Kidney (tissue), 22 donors: ENCODE measurements at places on chromosomes 1 and 21. TPM values are rescaled to one million over a fixed set of nuclear protein-coding genes. Genes with fewer than 3 reads are reported as not detected.

DNA sequence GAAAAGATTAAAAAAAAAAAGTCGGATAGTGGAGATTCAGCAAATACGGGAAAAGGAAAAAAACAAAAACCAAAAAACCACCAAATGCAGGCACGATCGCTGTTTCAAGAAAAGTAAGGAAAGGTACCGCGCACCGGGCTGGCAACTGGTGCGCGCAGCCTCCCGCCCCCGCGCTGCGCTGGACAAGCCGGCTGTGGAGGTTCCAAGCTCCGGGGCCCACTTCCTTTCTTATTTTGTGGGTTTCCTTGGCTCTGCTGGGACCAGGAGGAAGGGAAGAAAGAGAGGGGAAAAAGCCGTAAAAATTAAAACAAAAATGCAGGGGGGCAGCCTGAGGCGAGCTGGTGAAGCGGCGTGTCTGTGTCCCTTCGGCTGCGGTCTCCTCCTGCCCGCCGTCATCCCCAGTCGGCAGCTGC lies 233 bp downstream of the ADAMTS5 start:
- peak overlapping the region; percentile 76 for H3K27ac ChIP-seq
- no peaks in the 10 kb centered on the region for H3K27me3 ChIP-seq
- no peaks in the 10 kb centered on the region for H3K36me3 ChIP-seq
- DNase-seq = no peak
- H3K4me3 ChIP-seq = peak overlapping the region; percentile 66
- peaks cover 3% of the 10 kb centered on the region for H3K4me1 ChIP-seq

DNA sequence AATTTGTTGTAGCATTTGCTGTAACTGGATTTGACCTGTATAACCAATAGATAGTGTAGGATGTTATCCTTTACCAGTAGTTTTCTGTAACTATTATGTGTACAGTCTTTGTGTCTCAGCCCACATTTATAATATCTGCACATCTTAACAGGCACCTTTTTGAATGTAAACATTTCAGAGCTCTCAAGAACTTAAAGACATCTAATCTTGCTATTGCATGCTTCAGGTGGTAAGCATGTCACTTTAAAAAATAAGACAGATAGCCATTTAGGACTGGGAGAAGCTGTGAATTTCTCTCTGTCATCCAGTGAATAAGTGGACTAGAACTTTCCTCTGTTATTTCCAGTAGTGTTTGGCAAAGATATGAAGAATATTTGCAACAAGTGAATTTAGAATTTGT lies 22.6 kb upstream of the GPR52 start:
- H3K27ac ChIP-seq = no peak overlapping the region
- no peaks in the 10 kb centered on the region for H3K4me1 ChIP-seq
- no peaks in the 10 kb centered on the region for H3K36me3 ChIP-seq
- DNase-seq = no peak
- no peak overlapping the region for H3K4me3 ChIP-seq

- no peaks in the 10 kb centered on the region for H3K27me3 ChIP-seq
- no peaks in the 10 kb centered on the region for H3K4me1 ChIP-seq
- no peak for DNase-seq
- no peak overlapping the region for H3K4me3 ChIP-seq
Observed at GRCh38 chr1:57252597-57253294, 171.1 kb downstream of the DAB1 start.

DNA sequence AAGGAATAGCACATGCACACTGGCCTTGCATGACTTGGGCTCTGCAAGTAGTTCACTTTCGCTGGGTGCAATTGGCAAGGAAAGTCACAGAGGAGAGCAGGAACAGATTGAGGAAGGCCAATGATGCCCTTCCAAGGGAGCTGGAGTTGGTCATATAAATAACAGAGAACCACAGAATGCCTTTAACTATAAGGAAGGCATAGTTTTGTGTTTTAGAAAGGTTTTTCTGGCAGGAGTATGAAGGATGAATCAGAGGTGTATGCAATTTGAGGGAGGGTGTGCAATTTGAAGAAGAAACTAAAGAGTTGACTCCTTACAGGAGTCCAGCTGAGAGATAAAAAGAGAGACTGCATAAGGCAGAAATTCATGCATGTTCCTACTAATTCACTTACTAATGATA lies 112.1 kb downstream of the PHTF1 start:
- no peak overlapping the region for H3K4me3 ChIP-seq
- no peak for DNase-seq
- H3K36me3 ChIP-seq = peaks cover 3% of the 10 kb centered on the region
- no peak overlapping the region for H3K27ac ChIP-seq
- H3K27me3 ChIP-seq = no peaks in the 10 kb centered on the region
- no peaks in the 10 kb centered on the region for H3K4me1 ChIP-seq

GRCh38 chr1:168476588-168477385 lies 67.0 kb downstream of the XCL2 start:
- DNase-seq = no peak
- no peaks in the 10 kb centered on the region for H3K4me1 ChIP-seq
- H3K27me3 ChIP-seq = no peaks in the 10 kb centered on the region
- H3K36me3 ChIP-seq = no peaks in the 10 kb centered on the region
- no peak overlapping the region for H3K27ac ChIP-seq

DNA sequence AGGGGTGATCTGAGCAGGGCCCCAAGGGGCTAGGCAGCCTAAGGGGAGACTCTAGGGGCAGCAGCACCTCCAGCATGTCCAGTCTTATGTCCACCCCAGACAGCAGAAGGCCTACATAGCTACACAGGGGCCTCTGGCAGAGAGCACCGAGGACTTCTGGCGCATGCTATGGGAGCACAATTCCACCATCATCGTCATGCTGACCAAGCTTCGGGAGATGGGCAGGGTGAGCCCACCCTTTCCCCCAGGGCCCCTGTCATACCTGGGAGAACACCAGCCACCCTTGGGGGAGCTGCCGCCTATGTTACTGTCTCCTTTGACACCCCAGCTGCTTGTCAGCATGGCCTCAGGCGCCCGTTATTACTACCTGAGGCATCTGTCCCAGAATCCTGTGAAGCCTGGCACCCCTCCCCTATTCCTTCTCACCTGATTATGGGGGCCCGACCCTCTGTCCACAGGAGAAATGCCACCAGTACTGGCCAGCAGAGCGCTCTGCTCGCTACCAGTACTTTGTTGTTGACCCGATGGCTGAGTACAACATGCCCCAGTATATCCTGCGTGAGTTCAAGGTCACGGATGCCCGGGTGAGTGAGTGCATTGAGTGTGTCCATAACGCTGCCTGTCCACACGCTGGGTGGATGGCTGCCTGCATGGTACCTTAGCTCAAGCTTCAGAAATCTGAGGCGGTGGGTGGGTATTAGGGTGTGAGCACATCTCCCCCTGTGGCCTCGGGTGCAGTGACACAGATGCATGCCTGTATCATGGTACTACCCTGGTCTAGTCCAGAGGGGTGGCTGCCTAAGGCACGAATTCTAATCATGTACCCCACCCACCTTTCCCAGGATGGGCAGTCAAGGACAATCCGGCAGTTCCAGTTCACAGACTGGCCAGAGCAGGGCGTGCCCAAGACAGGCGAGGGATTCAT lies 29.7 kb upstream of the KDM4A start:
- no peaks in the 10 kb centered on the region for H3K27me3 ChIP-seq
- H3K4me1 ChIP-seq = no peaks in the 10 kb centered on the region
- H3K36me3 ChIP-seq = peaks cover 16% of the 10 kb centered on the region
- H3K4me3 ChIP-seq = no peak overlapping the region
- DNase-seq = peak; percentile 58

GRCh38 chr1:235708390-235708962 lies 58.9 kb upstream of the GNG4 start:
- H3K27me3 ChIP-seq = no peaks in the 10 kb centered on the region
- DNase-seq = no peak
- H3K4me3 ChIP-seq = no peak overlapping the region
- H3K36me3 ChIP-seq = peaks cover 9% of the 10 kb centered on the region
- H3K27ac ChIP-seq = peak overlapping the region; percentile 60

- no peaks in the 10 kb centered on the region for H3K4me1 ChIP-seq
- no peaks in the 10 kb centered on the region for H3K36me3 ChIP-seq
- no peaks in the 10 kb centered on the region for H3K27me3 ChIP-seq
- no peak overlapping the region for H3K4me3 ChIP-seq
Observed at GRCh38 chr1:157596384-157596783, 1.5 kb downstream of the FCRL4 start.

DNA sequence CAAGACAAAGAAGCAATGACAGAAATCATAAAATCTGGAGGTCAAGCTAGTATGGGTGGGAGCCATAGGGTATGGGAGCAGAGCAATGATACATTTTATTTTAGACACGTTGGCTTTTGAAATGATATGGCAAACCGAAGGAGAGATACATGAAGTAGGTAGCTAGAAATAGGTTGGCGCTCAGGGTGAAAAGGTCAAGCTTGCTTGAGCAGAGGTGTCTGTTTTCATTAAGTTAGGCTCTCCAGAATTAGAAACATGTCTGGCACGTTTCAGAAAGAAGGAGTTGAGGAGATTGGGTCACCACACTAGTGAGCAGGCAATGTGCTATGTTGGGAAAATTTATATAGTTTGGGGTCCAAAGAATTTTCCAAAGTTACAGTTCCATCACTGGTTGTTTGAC lies 151.4 kb downstream of the AMY1C start:
- H3K36me3 ChIP-seq = no peaks in the 10 kb centered on the region
- no peaks in the 10 kb centered on the region for H3K27me3 ChIP-seq
- H3K4me1 ChIP-seq = no peaks in the 10 kb centered on the region
- H3K27ac ChIP-seq = no peak overlapping the region
- H3K4me3 ChIP-seq = no peak overlapping the region

DNA sequence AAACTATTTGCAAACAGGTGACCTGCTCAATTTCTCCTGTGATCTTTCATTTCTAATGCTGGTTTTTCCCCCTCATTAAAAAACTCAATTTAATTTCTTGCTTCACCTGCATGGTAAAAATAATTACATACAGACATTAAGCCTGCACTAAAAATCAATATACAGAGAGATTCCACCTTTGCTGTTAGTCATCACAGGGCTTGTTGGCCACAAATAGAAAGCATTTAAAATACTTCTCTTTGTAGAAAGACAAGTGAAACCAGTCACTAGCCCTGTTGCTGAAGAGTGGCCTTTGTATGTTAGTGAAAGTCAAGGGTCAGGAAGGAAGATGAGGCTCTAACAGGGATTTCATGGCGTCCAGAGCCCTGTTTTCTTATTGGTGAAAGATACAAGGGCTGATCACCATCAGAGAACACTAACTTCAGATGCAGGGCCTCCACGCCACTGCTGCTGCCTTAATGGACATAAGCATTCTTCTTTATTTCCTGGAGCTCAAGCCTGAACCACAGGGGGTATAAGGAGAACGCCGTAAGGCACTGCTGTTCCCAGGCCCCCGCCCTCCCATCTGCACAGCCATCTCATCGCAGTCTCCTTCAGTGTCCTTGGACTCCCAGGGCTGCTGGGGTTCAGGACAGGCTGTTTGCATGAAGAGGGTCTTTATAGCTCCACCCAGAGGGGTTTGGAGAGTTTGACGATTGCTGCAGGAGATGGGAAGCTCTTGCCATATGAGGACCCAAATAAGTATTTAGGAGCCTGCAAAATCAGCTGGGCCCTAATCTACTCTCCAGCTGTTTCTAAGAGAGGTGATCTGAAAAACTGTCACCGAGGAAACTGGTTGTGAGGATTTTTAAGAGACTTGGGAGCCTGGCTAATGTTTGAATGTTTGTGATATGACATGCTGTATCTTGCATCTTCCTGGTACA lies 117.3 kb upstream of the IRF2BP2 start:
- H3K27ac ChIP-seq = peak overlapping the region; percentile 99
- H3K27me3 ChIP-seq = no peaks in the 10 kb centered on the region
- DNase-seq = no peak
- peaks cover 37% of the 10 kb centered on the region for H3K4me1 ChIP-seq
- H3K4me3 ChIP-seq = no peak overlapping the region
- H3K36me3 ChIP-seq = no peaks in the 10 kb centered on the region

DNA sequence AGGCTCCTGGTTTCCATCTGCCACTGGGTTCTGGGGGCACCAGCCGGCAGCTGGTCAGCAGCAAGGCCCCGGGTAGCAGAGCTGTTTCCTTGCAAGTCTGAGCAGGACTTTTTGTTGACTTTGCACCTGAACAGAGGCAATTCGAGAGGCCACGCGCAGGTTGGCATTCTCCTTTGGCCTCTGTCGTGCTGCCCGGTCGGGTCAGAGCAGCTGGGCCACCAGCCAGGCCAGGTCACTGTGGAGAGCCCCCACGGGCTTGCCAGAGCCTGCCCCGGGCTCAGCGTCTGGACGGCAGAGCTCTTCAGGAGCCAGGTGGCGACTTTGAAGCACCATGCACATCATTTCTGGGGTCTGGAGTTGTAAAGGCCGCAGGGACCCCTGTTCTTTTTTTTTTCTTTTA lies 28.4 kb upstream of the TMEM52 start:
- no peaks in the 10 kb centered on the region for H3K36me3 ChIP-seq
- H3K4me1 ChIP-seq = no peaks in the 10 kb centered on the region
- H3K4me3 ChIP-seq = no peak overlapping the region
- H3K27me3 ChIP-seq = no peaks in the 10 kb centered on the region
- no peak overlapping the region for H3K27ac ChIP-seq
- DNase-seq = peak; percentile 44

GRCh38 chr1:31214316-31215064 lies 25.2 kb downstream of the NKAIN1 start:
- H3K4me1 ChIP-seq = no peaks in the 10 kb centered on the region
- no peaks in the 10 kb centered on the region for H3K27me3 ChIP-seq
- no peak for DNase-seq
- no peak overlapping the region for H3K4me3 ChIP-seq

DNA sequence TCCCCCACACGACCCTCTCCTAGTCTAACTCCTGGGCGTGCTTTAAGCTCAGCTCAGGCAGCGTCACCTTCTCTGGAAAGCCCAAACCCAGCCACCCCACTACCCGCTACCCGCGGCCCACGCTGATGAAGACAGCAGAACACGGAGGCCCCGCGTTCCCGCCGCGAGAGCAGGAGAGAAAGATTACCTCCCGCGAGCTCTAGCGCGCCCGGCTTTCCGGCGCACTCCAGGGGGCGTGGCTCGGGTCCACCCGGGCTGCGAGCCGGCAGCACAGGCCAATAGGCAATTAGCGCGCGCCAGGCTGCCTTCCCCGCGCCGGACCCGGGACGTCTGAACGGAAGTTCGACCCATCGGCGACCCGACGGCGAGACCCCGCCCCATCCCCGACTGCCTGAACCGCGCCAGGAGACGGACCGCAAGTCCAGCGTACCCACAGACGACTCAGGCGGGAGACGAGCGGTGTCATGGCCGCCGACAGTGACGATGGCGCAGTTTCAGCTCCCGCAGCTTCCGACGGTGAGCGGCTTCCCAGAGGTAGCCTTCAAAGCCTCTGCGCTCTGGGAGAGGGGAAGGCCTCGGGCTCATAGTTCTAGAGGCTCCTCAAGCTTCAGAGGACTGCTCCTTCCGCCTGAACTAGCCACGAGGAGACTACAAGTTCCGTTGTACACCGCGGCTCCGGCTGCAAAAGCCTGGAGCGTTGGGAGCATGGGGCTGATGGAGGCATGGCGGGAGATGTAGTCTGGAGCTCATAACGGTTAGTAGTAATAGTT lies at the start of the genes MUTYH and TOE1:
Gene MUTYH, minus strand, starts transcription at position 652 of the 770 bp plus-strand sequence. CDS start 5,935 bp downstream, outside the sequence.
Gene TOE1, plus strand, starts transcription at position 382 of the 770 bp plus-strand sequence. Its CDS starts 83 bp downstream, at position 465.
- no peaks in the 10 kb centered on the region for H3K27me3 ChIP-seq
- H3K36me3 ChIP-seq = no peaks in the 10 kb centered on the region
- H3K4me3 ChIP-seq = peak within 1 kb of the TSS; percentile 92
- DNase-seq = peak; percentile 96
- H3K27ac ChIP-seq = peak within 1 kb of the TSS; percentile 98

ABCA4 gene
- 1.5 TPM for total RNA-seq

CSRP1 gene
- total RNA-seq = 236 TPM

RORC gene
- total RNA-seq = 19.1 TPM
